ENCODE measurements at places on chromosomes 1 and 21. TPM values are rescaled to one million over a fixed set of nuclear protein-coding genes. Genes with fewer than 3 reads are reported as not detected.
A peak's percentile ranks its signal among the peaks of the same experiment; 100 is the strongest.

GRCh38 chr1:25619101-25619890 lies 2.7 kb downstream of the MAN1C1 start:
- peaks cover 44% of the 10 kb centered on the region for H3K4me1 ChIP-seq
- H3K27ac ChIP-seq = no peak overlapping the region
- H3K27me3 ChIP-seq = peaks cover 18% of the 10 kb centered on the region
- DNase-seq = peak; percentile 81

DNA sequence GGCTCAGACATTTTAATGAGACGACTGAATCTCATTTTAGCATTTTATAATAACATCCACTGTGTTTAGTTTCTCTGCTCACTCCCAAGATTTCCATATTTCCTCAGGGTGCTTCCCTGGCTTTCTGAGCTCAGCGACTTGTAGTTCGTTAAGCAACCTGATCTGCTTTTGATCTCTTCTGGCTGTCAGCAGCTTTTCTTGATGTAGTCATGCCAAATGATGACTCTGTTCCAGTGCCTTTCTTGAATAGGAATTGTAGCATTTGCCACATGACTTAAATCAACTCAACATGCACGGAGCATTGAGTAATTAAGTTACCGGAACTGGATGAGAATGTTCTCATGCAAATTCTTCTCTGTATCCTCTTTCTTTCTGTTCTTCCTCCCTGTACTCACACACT lies 246.1 kb downstream of the FMN2 start:
- H3K4me1 ChIP-seq = peaks cover 8% of the 10 kb centered on the region
- peaks cover 4% of the 10 kb centered on the region for H3K36me3 ChIP-seq

DNA sequence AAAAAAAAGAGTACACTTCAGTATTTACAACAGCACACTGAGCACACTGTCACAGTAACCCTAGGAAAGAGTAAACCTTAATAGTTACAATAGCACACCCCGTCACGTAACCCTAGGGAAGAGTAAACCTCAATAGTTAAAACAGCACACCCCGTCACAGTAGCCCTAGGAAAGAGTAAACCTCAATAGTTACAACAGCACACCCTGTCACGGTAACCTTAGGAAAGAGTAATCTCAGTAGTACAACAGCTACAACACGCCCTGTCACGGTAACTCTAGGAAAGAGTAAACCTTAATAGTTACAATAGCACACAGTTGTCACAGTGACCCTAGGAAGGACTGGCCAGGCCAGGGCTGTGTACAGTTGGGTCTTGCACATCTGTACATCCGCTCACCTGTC lies 3.0 kb downstream of the CDK11A start:
- peaks cover 14% of the 10 kb centered on the region for H3K36me3 ChIP-seq
- H3K27me3 ChIP-seq = no peaks in the 10 kb centered on the region
- DNase-seq = no peak
- H3K4me1 ChIP-seq = peaks cover 8% of the 10 kb centered on the region

DNA sequence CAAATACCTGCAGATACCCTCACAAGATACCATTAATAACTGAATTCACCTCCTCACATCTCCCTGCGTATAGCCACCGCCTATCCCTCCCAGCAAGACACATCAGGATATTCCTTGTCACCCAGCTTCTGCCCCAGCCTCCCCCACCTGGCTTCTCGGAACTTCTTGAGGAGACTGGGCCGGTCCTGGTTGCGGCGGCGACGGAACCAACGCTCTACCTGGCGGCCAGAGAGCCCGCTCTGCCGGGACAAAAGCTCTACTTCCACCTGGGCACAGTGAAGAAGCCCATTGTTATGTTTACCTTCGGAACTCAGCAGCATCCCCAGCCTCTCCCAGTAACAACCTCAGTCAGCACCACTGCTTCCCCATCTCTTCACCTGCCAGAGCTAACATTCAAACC lies 6.7 kb downstream of the CERS2 start:
- no peak for DNase-seq
- no peak overlapping the region for H3K27ac ChIP-seq
- peak overlapping the region; percentile 70 for H3K4me3 ChIP-seq
- no peaks in the 10 kb centered on the region for H3K27me3 ChIP-seq

DNA sequence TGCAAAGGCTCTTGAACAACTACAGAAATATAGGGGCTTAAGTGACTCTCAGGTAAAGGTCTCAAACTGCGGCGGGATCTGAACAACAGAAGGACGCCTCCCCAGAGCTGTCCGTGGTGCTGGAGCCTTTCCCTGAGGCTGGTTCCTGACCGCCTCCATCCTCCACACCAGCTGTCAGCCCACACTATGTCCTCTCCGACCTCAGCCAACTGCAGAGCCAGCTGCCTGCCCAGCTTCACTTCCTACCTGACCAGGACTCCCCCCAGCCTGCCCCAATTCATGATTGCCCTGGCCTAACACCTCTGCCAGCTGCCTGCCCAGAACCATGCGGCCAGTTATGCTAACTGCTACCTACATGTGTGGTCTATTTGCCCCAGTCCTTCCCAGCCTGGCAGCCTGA lies 63.6 kb upstream of the ZC3H12A start:
- no peak overlapping the region for H3K27ac ChIP-seq
- H3K4me3 ChIP-seq = no peak overlapping the region
- H3K36me3 ChIP-seq = no peaks in the 10 kb centered on the region
- peaks cover 40% of the 10 kb centered on the region for H3K27me3 ChIP-seq

DNA sequence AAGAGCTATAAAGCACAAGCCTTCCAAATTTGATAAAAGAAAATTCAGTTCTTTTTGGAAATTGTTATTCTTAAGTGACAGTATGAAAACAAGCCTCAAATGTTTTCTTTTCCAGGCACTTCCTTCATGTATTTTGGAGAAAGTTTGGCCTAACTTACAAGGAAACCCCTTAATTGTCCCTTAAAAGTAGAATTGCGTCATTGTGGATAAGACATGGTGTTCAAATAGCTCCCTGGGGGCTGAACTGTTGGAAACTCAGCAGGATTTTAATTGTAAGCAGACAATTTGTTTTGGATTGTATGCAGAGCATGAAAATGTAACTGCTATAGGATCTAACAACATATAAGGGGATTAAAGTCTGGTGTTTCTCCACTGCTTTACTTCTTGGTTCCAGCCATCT lies 35.4 kb upstream of the FGGY start:
- H3K4me1 ChIP-seq = peaks cover 11% of the 10 kb centered on the region
- no peaks in the 10 kb centered on the region for H3K36me3 ChIP-seq
- no peak overlapping the region for H3K27ac ChIP-seq
- H3K4me3 ChIP-seq = no peak overlapping the region
- DNase-seq = no peak

DNA sequence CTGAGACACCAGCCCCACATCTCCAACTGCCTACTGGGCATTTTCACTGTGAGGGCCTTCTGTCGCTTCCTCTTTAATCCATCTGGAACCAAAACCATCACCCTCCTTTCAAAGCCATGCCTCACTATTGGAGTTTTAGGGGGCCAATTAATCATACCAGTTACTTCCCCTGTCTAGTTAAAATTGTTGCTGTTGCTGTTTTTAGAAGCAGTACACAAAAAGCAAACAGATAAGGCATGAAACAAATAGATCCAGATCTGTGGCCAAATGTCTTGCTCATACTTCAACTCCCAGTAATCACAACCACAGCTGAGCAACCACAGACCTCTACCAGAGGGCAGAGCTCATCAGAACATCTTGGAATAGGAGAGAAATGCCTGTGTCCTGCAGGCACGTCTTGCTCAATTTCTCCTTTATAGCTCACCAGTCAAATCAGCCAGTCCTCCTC lies 133.8 kb upstream of the C1orf105 start:
- H3K4me1 ChIP-seq = no peaks in the 10 kb centered on the region
- H3K27ac ChIP-seq = no peak overlapping the region
- no peaks in the 10 kb centered on the region for H3K27me3 ChIP-seq
- H3K4me3 ChIP-seq = no peak overlapping the region
- H3K36me3 ChIP-seq = no peaks in the 10 kb centered on the region

DNA sequence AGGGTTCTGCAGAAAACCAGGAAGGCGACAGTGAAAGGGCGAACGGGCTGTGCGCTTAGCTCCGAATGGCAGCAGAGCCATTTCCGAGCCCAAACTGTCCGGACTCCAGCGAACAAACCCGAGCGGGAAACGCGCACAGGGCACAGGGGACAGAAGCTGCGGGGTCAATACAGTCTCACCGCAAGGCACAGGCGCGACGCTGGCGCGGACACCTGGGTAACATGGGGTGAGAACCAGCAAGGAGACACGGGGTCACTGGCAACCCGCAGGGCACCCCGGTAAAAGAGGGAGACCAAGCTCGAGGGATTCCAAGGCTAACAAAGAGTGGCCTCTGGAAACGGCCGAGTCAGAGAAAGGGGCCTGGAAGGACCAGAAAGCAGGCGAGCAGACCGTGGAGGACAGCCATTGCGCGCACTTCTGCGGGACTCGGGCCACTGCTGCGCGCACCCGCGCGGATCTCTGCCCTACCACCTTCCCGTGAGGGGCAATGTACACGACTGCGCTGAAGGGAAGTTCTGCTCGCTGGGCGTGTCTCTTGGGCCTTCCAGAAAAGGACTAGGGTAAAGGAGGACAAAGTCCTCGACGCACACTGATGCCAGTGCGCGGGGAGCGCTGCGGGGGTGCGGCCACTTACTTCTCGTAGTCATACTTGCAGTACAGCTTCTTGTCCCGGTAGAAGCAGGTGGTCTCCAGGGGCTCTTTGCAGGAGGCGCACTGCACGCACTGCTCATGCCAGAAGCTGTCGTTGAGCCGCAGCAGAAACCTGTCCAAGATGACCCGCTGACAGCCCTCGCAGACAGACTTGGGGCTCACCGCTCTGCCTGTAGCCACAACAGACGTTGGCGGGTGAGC lies 3.8 kb downstream of the LMX1A start:
- H3K27me3 ChIP-seq = peaks cover 97% of the 10 kb centered on the region
- peak overlapping the region; percentile 18 for H3K4me3 ChIP-seq
- no peak overlapping the region for H3K27ac ChIP-seq
- DNase-seq = peak; percentile 9

GRCh38 chr1:116741836-116742565 lies 12.2 kb upstream of the CD2 start:
- H3K36me3 ChIP-seq = peaks cover 5% of the 10 kb centered on the region
- no peak for DNase-seq
- H3K4me3 ChIP-seq = no peak overlapping the region

- no peaks in the 10 kb centered on the region for H3K4me1 ChIP-seq
- H3K27ac ChIP-seq = no peak overlapping the region
- H3K4me3 ChIP-seq = no peak overlapping the region
- H3K27me3 ChIP-seq = no peaks in the 10 kb centered on the region
Observed at GRCh38 chr1:212743901-212744475, 44.3 kb upstream of the BATF3 start.

DNA sequence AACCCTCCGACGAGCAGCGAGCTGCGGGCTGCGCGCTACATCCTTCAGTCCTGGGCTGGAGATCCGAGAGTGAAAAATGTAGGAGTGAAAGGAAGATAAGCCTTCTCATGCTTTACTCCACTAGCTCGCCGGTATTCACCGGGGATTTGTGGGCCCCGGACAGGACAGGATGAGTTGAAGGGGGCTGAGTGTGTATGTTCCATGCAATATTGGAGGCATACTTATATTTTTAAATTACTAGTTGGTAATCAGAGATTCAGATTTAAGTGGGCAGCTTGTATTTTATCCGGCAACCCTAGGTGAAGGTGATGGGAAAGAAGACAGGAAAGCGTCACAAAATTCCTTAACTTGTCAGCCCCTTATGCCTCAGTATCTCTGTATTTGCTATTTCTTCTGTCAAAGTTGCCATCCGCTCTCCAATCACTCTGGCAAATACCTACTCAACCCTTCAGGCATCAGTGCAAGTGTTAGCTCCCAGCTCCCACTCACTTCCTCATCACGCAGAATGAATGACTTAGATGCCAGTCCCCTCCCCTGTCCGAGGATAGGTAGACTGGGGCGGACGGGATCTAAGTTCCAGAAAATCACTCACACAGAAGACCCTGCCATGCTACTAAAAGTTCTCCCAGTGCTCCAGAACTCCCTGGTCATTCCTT lies 503 bp upstream of the PIGM start:
- peak overlapping the region; percentile 95 for H3K27ac ChIP-seq
- peak overlapping the region; percentile 95 for H3K4me3 ChIP-seq
- no peak for DNase-seq

DNA sequence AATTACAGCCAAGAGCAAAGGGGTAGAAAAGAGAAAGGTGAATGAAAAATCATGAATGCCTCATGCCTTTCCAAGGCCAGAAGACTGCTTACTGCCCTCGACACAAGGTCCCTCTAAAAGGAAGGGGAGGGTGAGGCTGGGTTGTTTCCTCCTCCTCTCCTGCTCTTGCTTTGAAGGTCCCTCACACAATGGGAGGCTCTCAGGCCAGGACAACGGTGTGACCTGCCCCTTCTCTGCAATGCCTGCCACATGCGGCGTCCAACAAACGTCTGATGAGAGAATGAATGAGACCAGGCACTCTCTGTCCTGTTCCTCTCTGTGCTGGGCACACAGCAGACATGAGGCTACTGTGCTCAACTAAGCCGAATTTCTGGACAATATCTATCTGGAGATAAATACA lies 51.3 kb downstream of the SSBP3 start:
- peak overlapping the region; percentile 69 for H3K27ac ChIP-seq
- H3K27me3 ChIP-seq = no peaks in the 10 kb centered on the region
- H3K4me3 ChIP-seq = no peak overlapping the region
- no peaks in the 10 kb centered on the region for H3K36me3 ChIP-seq
- no peak for DNase-seq

GRCh38 chr1:10474613-10475507 lies at the start of gene PEX14:
Gene PEX14, plus strand, starts transcription at chr1:10474950. Its CDS starts 17 bp downstream, at chr1:10474967.
- H3K4me3 ChIP-seq = peak within 1 kb of the TSS; percentile 93
- H3K4me1 ChIP-seq = peaks cover 48% of the 10 kb centered on the region
- DNase-seq = peak; percentile 83

DNA sequence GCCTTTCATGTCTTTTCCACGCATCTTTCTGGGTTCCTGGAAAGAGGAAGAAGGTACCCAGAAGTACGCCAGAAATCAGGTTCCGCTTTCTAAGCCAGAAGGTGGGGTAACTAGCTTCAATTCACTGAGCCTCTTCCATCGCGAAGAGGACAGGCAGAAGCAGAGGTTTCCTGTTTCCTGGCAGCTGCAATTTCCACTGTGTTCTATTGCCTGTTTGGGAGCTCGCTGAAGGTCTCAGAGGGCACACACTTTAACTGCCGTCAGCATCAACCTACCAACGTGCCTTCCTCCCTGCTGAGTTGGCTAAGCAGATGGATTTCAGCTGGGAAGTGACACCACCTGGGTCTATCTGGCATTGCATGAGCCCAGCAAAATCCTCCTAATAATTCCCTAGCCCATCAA lies 10.0 kb downstream of the NCF2 start:
- no peaks in the 10 kb centered on the region for H3K27me3 ChIP-seq
- H3K4me3 ChIP-seq = no peak overlapping the region
- H3K4me1 ChIP-seq = peaks cover 19% of the 10 kb centered on the region
- no peak overlapping the region for H3K27ac ChIP-seq

SMYD3 gene
- 24.2 TPM for total RNA-seq

HENMT1 gene
- 8.0 TPM for total RNA-seq

ANKRD35 gene
- 0.11 TPM for total RNA-seq

RPL11 gene
- total RNA-seq = 1,252 TPM

FCGR3A gene
- total RNA-seq = not detected

ETNK2 gene
- total RNA-seq = 12.1 TPM

BARHL2 gene
- total RNA-seq = not detected

MNDA gene
- not detected for total RNA-seq

TLR5 gene
- total RNA-seq = 0.30 TPM

CLCC1 gene
- 43.3 TPM for total RNA-seq

Measured in neural crest cell (in vitro differentiated cells).